Stimulated activated CD4-positive, alpha-beta T cell treated with anti-CD3 and anti-CD28 coated beads, Interleukin-1b, Interleukin-23, amount 100 ng/mL, for 1 hour (primary cell): ENCODE measurements at places on chromosomes 13 and 19.
A peak's percentile ranks its signal among the peaks of the same experiment; 100 is the strongest.

DNA sequence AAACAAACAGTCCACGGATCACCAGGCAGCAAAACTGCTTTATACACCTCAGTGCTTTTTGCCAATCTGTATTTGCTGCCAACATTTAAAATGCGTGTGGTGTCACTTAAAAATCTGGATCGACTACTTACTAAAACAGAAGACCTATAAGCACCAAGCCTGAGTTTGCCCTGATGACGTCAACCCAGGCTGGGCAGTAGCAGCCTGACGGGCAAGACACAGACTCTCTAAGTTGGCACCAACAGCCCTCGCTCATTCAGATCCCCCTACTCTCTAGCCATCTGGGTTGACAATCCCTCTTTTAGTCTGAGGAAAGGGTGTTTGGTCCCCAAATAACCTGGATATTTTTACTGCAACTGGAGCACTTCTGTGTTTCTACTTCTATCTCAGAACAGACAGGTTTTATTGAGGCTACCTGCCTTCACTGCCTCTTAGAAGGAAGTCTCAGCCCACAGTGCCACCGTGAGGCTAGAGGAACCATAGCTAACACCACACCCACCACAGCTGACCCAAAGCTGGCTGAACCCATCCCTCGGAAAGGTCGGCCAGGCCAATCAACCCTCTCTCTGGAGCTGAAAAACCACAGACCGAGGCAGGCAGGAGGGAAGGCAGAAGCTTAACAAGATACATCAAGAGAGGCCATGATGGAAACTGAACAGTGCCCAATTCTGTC is 6.9 kb downstream of the SUGP2 start:
- no peak for DNase-seq

- no peak for DNase-seq
Measured at GRCh38 chr13:79311386-79311785, 94.7 kb downstream of the RBM26 start.

DNA sequence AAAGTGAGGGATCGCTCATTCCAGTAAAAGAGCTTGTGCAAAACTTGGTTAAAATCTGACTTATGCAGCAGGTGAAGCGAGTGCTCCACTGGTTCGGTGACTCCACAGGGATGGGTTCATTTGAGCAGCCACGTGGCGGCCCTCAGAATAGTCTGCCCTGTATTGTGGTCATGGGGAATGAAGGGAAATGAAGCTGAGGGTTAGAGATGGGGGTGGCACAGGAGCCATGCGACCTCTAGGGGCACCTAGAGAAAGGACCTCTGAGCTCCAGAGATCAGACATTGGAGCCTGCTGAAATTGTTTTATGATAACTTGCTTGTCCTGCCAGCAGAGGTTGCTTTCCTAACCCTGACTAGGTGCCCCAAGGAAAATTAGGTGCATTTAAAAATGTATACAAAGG is 26.6 kb downstream of the CBY2 start:
- no peak for DNase-seq

GRCh38 chr13:79442706-79443105 is 36.7 kb upstream of the RBM26 start:
- no peak for DNase-seq

DNA sequence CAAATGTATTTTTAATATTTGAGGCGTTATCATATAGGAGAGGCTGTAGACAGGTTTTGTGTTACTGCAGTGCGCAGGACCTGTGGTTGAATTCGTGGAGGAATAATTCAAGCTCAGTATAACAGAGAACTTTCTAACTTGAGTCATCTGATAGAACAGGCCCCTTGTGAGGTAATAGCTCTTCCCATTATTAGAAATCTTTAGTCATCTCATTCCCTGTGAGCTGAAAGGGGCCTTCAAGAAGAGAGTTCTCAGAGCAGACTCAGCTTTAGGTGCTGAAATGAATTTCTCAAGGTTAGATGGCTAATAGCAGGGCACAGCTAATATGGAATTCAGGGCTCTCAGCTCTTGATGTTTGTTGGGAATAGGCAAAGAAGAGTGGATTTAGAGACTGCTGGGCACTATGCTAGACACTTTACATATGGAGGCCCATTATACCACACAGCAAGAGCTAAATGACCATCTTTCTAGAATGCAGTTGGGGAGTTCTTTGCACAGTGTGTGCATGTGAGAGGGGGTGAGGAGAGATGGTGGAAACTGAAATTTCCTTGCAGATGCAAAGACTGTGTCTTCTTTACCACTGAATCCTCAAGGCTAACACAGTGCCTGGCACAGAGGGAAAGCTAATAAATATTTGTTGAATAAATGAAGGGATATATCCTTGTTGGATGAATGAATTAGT is 89.5 kb downstream of the DGKH start:
- DNase-seq: no peak

GRCh38 chr13:48976576-48977285 is 1.0 kb downstream of the FNDC3A start:
- DNase-seq: no peak

DNA sequence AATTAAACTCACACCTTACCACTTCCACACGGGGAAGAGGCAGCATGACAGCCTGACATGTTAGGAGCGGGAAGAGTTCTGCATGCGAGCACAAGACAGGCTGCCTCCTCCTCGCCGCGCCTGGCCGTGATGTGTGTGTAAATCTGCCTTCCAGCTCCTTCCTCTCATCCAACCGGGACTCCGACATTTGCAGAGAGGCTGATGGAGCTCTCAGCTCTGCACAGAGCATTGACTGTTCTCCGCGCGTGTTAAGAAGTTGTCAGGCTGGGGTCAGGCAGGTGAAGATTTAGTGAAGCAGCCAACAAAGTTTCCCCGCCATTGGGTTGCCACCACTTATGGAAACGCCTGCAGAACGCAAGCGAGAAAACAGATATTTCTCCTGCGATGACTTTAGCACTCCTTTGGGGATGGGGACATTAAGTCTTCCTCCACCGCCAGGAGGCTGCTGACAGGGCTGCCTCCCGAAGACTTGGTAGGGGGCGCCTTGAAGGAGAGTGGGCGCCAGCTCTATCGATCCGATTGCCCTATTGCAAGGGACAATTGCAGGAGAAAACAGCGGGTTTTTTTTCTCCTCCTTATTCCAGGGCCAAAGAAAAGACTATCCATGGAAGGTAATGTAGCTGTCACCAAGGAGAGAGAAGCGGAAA is 213.9 kb upstream of the TSHZ3 start:
- DNase-seq: no peak

DNA sequence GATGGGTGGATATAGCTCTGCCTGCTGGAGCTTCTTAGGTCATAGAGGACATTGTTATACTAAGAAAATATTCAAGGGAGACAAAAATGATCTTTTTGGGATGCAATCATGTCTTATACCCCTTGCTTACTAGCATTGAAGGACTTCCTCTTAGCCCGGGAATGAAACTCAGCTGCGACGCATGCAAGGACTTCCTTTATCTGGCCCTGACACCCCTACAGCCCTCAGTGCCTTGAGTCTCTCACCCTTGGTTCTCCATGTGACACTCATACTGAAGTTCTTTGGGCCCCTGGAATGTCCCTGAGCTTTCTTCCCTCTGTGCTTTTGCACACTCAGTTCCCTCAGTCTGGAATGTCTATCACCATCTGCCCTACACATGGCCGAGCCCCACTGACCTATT is 72.5 kb upstream of the MTIF3 start:
- no peak for DNase-seq

- DNase-seq: peak; percentile 33
Measured at GRCh38 chr19:49333811-49334288, 1.4 kb upstream of the CD37 start.

DNA sequence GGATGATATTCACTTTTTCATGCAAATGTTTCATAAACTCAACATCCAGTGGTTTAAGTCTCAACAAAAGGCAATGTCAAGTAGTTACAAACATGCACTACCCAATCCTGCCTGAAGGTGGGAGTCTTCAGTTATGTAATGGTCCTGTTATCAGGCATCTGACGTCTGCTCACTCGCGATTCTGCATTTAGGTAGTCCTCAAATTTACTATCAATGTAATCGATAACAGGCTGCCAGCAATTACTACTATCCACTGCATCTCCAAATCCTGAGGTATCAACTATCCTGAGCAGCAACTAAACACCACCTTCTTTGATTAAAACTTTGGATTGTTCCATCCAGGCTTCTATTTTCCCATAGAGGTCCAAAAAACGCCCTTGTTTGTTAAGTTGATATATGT is 51.2 kb downstream of the NLRP12 start:
- no peak for DNase-seq

- no peak for DNase-seq
Measured at GRCh38 chr13:22644941-22645340, 535.8 kb upstream of the SGCG start.

DNA sequence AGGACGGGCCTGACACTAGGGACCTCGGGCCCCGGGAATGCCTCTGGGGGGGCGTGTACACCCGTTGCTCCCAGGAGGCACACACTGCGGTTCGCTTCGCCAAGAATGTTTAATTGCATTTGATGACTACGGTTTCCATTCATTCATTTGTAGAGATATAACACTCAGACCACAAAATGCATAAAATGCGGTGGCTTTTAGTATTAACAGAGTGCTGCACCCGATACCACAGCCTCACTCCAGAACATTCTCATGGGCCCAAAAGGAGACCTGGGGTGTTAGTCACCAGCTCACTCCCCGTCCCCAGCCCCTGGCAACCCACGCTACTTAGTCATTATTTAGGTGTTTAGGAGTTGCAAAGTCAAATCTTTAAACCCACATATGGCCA is 21.8 kb downstream of the HCN2 start:
- peak; percentile 30 for DNase-seq

- no peak for DNase-seq
Measured at GRCh38 chr13:27229642-27230041, 21.7 kb upstream of the RPL21 start.

DNA sequence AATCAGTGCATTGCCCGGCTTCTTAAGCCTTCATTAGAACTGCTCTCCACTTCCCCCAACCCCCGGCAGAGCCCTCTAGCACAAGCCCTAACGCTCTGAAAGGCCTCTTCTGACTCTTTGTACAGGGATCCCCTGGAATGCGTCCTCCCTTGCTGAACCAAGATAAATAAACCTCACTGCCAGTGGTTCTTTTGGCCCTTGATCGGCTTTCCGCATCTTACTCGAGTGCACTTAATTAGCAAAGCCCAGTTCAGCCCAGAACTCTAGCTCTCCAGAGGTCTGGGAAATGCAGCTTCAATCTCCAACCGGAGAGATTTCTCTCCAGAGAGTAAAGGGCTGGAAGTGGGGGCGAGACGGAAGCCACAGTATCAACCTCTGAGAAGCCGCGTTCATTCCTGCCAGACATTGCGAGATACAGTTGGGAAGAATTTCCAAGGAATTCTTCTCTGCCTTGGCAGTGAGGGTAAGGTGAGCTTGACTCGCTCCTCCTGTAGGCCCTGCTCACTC is 8.7 kb upstream of the ZNF444 start:
- DNase-seq: no peak

GRCh38 chr13:78265098-78265497 is 338.3 kb downstream of the POU4F1 start:
- no peak for DNase-seq

DNA sequence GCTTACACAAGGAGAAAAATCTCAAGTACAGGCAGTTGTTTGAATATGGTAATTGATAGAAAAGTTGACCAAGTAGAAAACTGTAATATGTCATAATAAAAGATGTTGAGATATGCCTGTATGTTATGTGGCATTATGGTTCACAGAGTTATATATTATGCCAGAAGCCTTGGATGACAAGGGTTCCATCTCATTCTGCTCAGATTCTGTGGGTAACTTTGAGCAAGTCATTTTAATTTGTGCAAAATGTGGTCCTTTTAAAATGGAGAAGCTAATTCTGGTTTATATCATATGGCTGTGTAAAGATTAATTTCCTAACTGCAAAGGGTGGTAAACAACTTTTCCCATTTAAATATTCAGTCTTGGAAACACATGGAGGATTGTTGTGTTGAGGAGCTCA is 180.9 kb downstream of the GPC6 start:
- no peak for DNase-seq

GRCh38 chr13:53507741-53508140 is 479.1 kb downstream of the OLFM4 start:
- no peak for DNase-seq

DNA sequence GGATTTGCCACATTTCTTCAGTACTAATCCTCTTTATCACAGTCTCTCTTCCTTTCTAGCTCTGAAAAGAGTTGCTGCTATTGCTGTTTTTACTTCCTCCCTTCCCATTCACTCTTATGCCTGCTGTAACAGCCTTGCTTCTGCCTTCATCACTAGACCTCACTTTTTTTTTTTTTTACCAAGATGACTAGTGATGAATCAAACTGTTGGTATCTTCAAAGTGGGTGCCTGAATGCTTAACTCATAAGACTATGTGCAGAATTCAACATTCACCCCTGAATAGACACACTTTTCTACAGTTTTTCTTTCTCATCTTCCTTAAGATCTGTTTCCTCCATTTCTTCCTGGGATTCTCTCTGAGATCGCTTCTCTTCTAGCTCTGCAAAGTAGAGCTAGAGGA is 217.2 kb upstream of the HTR2A start:
- no peak for DNase-seq

DNA sequence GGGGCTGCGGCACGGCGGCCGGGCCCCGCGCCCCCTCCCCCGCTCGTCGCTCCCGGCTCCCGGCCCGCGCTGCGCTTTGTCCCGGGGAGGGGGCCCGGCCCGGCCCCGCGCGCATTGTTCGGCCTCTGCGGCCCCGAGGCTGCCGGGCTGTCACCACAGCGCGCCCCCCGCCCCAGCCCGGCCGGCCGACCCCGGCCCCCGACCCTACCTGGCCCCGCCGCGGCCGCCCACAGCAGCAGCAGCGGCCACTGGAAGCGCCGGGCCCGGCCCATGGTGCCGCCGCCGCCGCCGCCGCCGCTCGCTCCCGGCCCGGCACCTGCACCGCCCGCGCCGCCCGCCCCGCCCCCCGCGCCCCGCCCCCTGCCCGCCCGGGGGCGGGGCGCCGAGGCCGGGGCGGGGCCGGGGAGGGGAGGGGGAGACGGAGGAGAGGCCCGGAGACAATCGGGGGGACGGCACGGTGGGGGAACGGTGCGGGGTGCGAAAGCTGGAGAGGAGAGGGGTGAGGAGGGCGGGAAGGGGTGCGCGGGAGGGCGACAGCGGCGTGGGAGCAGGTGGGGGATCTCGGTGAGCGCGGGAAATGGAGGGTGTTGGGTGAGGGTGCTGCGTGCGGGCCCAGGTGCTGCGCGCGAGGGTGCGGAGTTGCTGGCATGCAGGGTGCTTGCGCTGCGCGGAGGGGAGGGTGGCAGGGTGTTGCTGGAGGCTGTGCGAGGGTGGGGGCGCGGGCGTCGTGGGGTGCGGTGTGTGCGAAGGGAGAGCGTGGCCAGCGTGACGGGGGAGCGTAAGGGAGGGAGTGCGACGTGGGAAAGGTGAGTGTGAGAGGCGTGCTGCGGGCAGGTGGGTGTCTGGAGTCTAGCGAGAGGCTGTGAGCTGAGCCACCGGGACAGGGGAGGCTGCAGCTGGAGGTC is at the start of gene CADM4:
CADM4 (minus strand) TSS at position 332 of the 905 bp plus-strand sequence; CDS start at position 272, 60 bp downstream.
- peak; percentile 18 for DNase-seq

- no peak for DNase-seq
Measured at GRCh38 chr13:41216160-41216559, 21.8 kb upstream of the KBTBD7 start.

GRCh38 chr19:1469255-1470054 is 9.6 kb downstream of the C19orf25 start:
- no peak for DNase-seq
